CD14-positive monocyte (primary cell): ENCODE measurements at places on chromosomes 2 and 18. TPM values are rescaled to one million over a fixed set of nuclear protein-coding genes. Genes with fewer than 3 reads are reported as not detected.
A peak's percentile ranks its signal among the peaks of the same experiment; 100 is the strongest.

The ATP6V1B1 gene
- not detected in 2 replicates for polyA plus RNA-seq

DNA sequence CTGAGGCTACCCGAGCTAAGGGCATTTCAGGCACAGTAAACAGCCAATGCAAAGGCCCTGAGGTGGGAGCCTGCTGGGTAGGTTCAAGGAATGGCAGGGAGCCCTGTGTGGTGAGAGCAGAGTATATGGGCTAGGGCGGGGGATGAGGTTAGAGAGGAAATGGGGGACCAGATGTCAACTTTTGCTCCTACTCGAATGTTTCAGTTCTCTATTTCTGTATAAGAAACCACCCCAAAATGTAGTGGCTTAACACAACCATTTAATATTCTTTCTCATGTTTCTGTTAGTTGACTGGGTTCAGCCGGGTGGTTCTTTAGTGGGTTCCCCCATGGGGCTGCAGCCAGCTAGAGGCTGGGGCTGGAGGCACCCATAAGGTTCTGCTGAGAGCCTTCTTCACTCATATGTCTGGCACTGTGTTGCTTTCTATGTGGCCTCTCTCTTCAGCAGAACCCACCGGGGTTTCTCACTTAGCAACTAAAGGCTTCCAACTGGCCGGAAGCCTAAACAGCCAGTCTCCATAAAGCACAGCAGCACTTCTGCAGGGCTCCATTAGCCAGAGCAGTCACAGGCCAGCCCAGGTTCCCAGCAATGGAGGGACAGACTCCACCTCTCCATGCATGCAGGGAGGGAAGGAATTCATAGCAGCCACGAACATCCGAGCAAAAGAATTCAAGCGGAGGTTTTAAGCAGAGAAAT lies 5.6 kb upstream of the ATOH8 start:
- peak overlapping the region; percentile 45 for H3K4me3 ChIP-seq
- peaks cover 46% of the 10 kb centered on the region for H3K4me1 ChIP-seq
- no peak overlapping the region for H3K27ac ChIP-seq
- H3K27me3 ChIP-seq = peaks cover 20% of the 10 kb centered on the region
- DNase-seq = no peak

GRCh38 chr2:32743480-32744236 lies 115.8 kb downstream of the TTC27 start:
- H3K4me1 ChIP-seq = no peaks in the 10 kb centered on the region
- no peak for DNase-seq
- no peak overlapping the region for H3K4me3 ChIP-seq
- H3K36me3 ChIP-seq = peaks cover 4% of the 10 kb centered on the region

DNA sequence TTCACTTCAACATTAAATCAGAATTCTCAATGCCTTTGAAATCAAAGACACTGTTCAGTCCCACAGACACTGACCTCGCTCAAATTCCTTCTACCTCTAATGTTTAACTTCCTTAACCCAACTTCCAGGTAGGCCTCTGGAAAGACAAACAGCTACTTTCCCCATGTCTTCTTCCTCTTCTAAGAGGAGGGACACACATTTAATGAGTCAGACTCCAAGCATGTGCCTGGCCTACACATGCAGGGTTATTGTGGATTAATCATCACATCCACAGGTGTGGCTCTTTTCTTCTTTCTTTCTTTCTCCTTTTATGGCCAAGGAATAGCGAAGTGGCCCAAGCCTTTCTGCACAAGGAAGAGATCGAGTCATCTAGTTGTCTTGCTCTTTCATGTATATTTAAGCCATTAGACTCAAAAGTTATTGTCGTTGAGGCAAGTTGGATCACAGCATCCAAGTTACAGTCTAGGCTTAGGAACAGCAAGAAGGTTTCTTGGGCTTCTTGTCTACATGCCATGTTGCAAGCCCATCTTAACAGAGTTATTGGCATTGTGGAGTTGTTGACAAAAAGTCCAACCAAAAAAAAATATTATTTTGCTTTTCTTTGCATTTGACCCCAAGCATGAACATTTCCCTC lies 387.8 kb downstream of the IRS1 start:
- H3K27ac ChIP-seq = peak overlapping the region; percentile 68
- H3K4me3 ChIP-seq = no peak overlapping the region
- no peaks in the 10 kb centered on the region for H3K27me3 ChIP-seq
- H3K4me1 ChIP-seq = peaks cover 17% of the 10 kb centered on the region
- peak; percentile 38 for DNase-seq

The C2orf80 gene
- not detected for polyA plus RNA-seq

DNA sequence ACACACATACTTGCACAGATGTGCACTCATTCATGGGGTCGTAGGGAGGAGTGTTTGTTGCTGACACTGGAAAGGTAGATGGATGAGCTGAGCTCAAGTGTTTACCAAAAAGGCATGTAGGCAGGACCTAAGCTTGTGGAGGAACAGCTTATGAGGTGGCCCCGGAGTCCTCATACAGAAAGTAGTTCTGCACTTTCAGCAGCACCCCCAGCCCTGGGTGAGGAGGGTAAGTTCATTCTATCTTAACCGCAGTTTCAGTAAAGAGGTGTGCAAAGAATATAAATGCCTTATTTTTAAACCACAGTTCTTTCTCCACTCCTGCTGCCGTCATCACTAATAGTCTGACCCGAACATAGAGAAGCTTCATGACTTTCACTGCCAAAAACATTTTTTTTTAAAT lies 31.7 kb upstream of the RNF152 start:
- no peaks in the 10 kb centered on the region for H3K36me3 ChIP-seq
- H3K4me1 ChIP-seq = no peaks in the 10 kb centered on the region
- no peak for DNase-seq
- no peak overlapping the region for H3K27ac ChIP-seq
- H3K4me3 ChIP-seq = no peak overlapping the region
- H3K27me3 ChIP-seq = no peaks in the 10 kb centered on the region

The CYTIP gene
- 108 and 188 TPM in 2 replicates for polyA plus RNA-seq
